ENCODE measurements at places on chromosomes 6 and 20.

DNA sequence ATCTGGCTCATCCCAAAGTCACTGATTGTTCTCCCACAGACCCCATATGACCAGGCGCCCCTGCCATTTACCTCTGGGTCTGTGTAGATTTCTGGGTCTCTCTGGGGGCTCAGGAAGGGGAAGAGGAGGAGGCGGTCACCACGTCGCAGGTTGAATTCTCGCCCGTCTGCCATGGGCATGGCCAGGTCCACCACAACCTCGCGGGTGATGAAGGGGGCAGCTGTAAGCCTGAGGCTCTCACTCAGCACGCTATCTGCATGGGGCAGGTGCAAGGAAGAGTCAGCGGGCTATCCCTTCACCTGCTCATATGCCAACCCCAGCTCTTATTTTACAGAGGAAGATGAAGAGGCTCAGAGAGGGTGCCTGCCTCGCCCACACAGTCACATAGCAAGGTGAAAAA, 30.5 kb upstream of the KCNB1 start:
- DNase-seq = no peak

GRCh38 chr20:8216375-8217200, 84.5 kb downstream of the PLCB1 start:
- no peak for DNase-seq

DNA sequence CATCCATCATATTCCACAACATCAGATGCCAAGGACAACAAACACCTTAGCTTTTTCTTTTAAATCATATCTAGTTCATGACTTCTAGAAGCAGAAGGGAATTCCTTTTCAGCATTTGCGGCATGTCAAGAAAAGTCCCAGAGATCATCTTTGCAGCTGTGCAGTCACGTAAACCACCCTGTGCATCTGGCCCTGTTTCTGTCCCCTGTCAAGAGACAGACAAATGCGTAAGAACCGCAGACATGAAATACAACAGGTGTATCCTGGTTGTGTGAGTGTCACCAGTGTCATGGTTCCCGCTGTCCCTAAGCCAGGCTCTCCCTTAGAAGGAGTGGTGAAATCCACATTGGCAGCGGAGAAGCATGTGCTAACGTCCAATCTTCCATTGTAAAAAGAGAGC, 28.1 kb downstream of the LY86 start:
- no peak for DNase-seq

- DNase-seq = no peak
These were observed 436.5 kb downstream of the DHX35 start for GRCh38 chr20:39398656-39399055.

DNA sequence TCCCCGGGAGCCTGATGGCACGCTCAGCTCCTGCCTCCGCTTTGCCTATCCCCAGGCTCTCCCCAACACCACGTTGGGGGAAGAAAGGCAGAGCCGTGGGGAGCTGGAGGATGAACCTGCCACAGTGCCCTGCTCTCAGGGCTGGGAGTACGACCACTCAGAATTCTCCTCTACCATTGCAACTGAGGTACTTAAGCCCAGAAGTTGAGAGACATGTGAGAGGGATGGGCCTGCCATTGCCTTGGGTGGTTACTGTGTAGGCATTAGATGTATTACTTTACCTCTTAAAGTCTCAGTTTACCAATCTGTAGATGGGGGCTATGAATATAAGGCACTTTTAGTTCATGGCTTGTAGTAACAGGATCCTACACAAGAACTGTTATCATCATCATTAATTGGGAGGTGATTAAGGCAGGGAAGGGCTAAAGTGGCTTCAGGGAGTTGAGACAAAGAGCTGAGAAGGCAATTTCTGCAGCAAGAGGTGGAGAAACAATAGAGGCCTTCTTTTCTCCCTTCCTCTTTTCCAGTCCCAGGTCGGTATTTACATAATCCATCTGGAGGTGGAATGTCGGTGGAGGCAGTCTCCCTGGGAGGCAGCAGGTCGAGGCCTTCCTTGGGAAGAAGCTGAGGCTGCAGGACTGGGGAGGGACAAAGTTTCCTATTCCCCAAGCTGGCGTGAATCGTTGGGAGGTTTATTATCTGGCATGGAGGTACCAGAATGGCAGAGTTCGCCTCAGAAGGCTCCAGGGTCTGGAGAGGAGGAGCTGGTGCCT, 691 bp downstream of the SLC22A7 start:
- DNase-seq = no peak

DNA sequence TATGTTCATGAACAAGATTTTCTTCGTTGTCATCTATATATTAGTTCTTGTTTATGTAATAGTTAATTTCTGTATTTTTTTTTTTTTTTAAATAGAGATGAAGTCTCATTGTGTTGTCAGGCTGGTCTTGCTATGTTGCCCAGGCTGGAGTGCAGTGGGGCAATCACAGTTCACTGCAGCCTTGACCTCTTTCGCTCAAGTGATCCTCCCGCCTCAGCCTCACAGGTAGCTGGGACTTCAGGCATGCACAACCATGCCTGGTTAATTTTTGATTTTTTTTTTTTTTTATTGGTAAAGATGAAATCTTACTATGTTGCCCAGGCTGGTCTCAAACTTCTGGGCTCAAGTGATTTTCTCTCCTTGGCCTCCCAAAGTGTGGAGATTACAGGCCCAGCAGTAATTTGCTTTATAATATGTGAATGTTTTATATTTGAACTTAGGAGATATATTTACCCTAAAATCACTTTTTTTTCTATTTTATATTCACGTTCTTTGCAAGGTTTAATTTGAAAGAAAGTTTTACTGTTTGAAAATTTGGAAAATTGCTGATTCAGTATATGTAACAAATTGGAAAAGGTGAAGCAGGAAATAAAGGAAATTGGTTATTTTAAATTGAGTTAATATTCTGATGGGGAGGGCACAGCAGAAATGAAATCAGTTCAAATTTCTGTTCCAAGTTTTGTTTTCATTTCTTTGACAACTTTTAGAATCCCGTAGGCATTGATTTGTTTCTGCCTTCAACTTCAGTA, 56.2 kb downstream of the ZFAND3 start:
- DNase-seq = no peak

DNA sequence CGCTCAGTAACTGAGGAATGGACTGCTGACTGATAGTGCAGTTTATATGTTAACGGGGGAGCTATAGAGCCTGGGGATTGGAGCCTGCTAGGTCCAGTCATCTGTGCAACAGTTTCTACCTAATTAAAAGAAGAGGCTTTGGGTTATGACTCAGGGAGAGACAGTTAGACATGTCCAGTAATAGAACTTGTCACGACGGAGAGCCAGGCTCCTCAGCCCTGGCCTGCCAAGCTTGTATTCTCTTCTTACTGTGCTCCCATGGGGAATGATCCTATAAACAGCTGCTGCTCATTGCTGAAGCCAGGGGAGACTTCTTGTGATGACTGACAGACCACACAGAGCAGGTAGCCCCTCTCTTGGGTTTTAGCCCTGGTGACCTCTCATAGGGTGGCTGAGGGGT, 69.3 kb downstream of the SYNJ2 start:
- DNase-seq = no peak

DNA sequence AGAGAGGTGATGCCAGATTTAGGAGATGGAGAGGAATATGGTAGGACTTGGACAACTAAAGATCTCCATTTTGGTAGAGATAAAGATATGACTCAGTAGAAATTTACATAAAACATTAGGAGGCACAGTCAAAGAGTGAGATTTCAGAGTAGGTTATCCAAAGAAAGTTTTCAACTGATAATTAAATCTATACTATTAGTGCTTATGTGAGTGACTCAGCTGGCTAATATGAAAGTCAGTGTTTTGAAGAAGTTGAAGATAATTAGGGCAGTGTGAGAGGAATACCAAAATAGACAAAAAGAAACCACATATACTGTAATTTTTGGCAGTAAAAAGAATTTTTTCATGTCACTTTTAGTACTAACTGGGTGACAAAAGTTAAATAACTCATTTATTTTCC, 712.8 kb upstream of the HS3ST5 start:
- no peak for DNase-seq

- DNase-seq = no peak
These were observed 155.8 kb downstream of the SLC16A10 start for GRCh38 chr6:111243095-111243494.

GRCh38 chr20:51183451-51183850, 160.5 kb upstream of the KCNG1 start:
- no peak for DNase-seq

- no peak for DNase-seq
These were observed 691.5 kb upstream of the MAP3K7 start for GRCh38 chr6:91278416-91278815.

- no peak for DNase-seq
These were observed 2.8 kb downstream of the COL9A3 start for GRCh38 chr20:62819494-62820174.

GRCh38 chr20:53819973-53820451, 226.4 kb upstream of the ZNF217 start:
- no peak for DNase-seq

DNA sequence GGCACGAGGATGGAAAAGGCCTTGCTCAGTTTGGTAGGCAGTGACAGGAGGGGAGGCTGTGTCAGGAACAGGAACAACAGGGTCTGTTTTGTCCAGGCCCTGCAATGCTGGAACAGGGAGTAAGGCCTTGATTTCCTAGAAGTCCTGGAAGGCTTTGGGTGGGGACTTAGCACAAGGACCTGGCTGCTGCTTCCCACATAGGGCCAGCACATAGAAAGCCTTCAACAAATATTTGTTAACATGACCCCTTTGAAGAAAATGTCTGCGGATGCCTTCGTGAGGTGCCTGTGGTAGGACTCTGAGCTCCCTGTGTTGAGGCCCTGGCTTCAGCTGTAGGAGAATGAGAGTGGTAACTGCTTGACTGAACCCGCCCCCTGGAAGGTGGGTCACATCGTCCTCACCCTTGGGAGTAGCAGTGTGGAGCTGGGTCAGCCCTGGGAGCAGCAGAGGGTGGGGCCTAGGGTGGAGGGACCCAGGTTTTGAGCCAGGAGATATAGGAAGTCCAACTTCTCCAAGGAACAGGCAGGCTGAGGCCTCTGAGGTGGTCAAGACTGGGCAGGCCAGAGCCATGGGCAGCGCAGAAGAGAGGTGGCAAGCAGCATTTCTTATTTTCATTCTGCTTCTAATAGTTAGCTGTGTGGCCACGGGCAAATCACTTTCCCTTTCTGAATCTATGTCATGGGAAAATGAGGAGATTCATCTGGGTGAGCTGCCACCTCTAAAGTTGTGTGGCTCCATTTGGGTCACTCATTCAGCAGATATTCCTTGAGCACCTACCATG, 50.0 kb downstream of the CNBD2 start:
- DNase-seq = no peak
